Vagina (tissue), 2 donors: ENCODE measurements at places on chromosomes 5 and 9. TPM values are rescaled to one million over a fixed set of nuclear protein-coding genes. Genes with fewer than 3 reads are reported as not detected.

AGXT2 gene
- total RNA-seq, result not detected

DNA sequence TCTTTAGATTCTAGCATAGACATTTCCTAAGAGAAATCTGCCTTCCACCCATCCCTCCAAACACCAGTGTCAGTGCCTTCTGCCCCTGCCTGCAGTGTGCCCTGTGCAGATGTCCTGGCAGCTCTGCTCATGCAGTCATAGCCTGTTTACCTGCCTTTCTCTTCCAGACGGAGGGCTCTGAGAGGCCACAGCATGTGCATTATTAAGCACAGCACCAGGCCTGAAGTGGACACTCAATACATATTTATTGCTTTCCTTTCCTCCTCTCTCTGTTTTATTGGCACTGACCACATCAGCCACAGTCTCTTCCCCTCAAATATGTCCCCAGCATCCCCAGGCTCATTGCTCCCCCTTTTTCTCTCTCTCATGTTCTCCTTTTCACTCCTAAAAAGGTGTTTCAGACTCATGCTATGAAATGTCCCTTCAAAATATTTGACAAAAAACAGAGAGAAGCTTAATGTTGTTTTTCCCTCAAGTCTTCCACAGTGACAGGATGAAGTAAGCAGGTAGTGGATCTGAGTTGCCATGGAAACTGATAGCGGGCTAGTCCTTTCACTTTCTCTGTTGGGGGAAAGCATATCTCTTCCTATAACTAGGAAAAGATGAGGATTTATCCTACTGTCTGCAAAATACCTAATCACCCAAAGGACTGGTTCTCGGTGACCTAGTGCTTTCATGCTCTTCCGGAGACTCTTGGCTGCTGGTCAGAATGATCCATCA lies 100.9 kb downstream of the ATP10B start:
- DNase-seq, result no peak
- no peaks in the 10 kb centered on the region for H3K4me1 ChIP-seq
- no peaks in the 10 kb centered on the region for H3K27me3 ChIP-seq

DNA sequence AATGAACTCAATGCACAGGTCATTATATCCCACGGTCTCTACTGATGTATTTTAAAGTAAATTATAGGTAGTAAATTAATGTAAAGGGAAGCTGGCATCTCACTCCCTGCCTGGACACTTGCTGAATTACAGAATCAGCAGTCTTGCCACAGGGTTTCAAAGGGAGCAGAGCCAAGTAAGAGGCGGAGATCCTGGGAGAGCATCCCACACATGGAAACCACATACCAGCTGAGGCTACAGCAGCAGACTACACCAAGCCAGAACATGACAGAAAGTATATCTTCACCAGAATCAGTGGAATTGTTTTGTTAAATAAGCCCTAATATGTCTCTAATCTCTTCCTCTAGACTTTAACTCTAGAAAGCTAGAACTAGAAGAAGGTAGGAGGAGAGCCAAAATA lies 1689.2 kb upstream of the WWC1 start:
- DNase-seq, result no peak
- no peaks in the 10 kb centered on the region for H3K36me3 ChIP-seq
- no peaks in the 10 kb centered on the region for H3K27me3 ChIP-seq
- H3K4me3 ChIP-seq, result no peak overlapping the region
- H3K4me1 ChIP-seq, result no peaks in the 10 kb centered on the region
- H3K27ac ChIP-seq, result no peak overlapping the region

GRCh38 chr9:68728731-68729130 lies 23.7 kb downstream of the PIP5K1B start:
- no peaks in the 10 kb centered on the region for H3K36me3 ChIP-seq
- no peak overlapping the region for H3K4me3 ChIP-seq
- no peaks in the 10 kb centered on the region for H3K27me3 ChIP-seq
- H3K27ac ChIP-seq, result no peak overlapping the region
- H3K4me1 ChIP-seq, result no peaks in the 10 kb centered on the region
- no peak for DNase-seq

GRCh38 chr9:111831371-111832108 lies 36.8 kb upstream of the SHOC1 start:
- no peaks in the 10 kb centered on the region for H3K36me3 ChIP-seq
- peaks cover 5% of the 10 kb centered on the region for H3K4me1 ChIP-seq
- no peak overlapping the region for H3K27ac ChIP-seq
- no peak for DNase-seq

DNA sequence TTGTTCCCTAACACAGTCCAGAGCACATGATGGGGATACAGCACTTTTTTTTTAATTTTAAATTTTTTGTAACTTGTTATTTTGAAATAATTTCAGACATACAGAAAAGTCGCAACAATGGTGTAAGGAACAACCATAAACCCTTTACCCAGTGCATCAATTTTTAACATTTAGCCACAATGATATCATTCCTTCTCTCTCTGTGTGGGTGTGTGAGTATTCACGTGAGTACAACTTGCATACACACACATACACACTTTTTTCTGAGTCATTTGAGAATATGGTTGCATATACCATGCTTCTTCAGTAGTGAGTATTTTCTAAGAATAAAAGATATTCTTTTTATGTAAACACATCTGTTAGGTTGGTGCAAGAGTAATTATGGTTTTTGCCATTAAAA lies 135.2 kb downstream of the ARHGAP26 start:
- no peak overlapping the region for H3K27ac ChIP-seq
- no peaks in the 10 kb centered on the region for H3K36me3 ChIP-seq
- no peaks in the 10 kb centered on the region for H3K4me1 ChIP-seq
- no peaks in the 10 kb centered on the region for H3K27me3 ChIP-seq
- no peak overlapping the region for H3K4me3 ChIP-seq

PCDHA1 gene
- total RNA-seq, result not detected

- DNase-seq, result peak; percentile 84
- H3K4me1 ChIP-seq, result peaks cover 20% of the 10 kb centered on the region
- peak overlapping the region; percentile 10 for H3K27ac ChIP-seq
- H3K36me3 ChIP-seq, result no peaks in the 10 kb centered on the region
- no peak overlapping the region for H3K4me3 ChIP-seq
Observed at GRCh38 chr9:91071184-91071990, 269.8 kb downstream of the SYK start.

GRCh38 chr5:14672082-14672481 lies 7.6 kb downstream of the OTULIN start:
- no peak overlapping the region for H3K27ac ChIP-seq
- H3K4me1 ChIP-seq, result peaks cover 81% of the 10 kb centered on the region
- H3K36me3 ChIP-seq, result peaks cover 6% of the 10 kb centered on the region
- no peaks in the 10 kb centered on the region for H3K27me3 ChIP-seq

GRCh38 chr9:133125941-133126696 lies 5.1 kb upstream of the RALGDS start:
- DNase-seq, result no peak
- H3K27me3 ChIP-seq, result no peaks in the 10 kb centered on the region
- peak overlapping the region; percentile 77 for H3K27ac ChIP-seq
- H3K4me1 ChIP-seq, result peaks cover 73% of the 10 kb centered on the region
- H3K36me3 ChIP-seq, result no peaks in the 10 kb centered on the region
- peak overlapping the region; percentile 11 for H3K4me3 ChIP-seq

- no peak overlapping the region for H3K4me3 ChIP-seq
- H3K4me1 ChIP-seq, result no peaks in the 10 kb centered on the region
- no peak for DNase-seq
- H3K27me3 ChIP-seq, result no peaks in the 10 kb centered on the region
- no peaks in the 10 kb centered on the region for H3K36me3 ChIP-seq
Observed at GRCh38 chr5:76608833-76609232, 14.4 kb downstream of the F2RL2 start.

DNA sequence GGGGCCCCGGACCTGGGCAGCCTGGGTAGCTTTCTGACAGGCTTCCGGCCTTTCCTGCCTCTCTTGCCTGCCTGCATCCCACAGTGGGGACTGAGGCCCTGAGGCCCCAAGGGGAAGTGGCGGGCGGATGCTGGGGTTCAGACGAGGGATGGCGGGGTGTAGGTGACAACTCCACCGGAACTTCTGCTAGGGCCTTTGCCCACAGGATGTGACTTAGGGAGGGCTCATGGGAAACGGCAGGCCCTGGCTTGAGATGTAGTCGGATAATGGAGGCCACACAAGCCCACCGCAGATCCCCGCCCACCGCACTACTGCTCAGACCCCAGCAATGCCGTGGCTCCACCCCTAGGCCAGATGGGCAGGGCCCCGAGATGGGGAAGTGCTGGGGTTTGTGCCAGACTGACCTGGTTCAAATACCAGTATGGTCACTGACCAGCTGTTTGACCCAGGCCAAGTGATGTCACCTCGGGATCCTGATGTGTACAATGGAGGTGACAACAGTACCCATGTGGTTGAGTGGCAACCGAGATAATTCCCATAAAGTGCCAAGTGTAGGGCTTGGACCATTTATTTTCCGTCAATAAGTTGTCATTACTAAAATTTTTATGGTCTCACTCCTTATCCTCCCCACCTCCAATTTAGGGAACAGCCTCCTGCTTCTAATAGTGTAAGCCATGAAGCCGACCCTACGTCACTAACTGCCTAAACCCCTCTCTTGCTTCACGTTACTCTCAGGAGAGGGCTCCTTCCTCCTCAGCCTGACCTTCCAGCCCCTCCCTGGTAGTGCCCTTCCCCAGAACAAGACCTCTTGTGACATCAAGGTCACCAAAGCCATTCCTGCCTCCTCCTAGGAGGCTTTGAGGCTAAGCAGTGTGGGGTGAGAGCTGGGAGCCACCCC lies 2.5 kb upstream of the CDK9 start:
- H3K36me3 ChIP-seq, result no peaks in the 10 kb centered on the region
- no peak overlapping the region for H3K4me3 ChIP-seq
- H3K4me1 ChIP-seq, result peaks cover 36% of the 10 kb centered on the region

PCDHB8 gene
- 0.25 TPM for total RNA-seq

SLC6A3 gene
- 0.49 TPM for total RNA-seq

- no peak overlapping the region for H3K4me3 ChIP-seq
- no peaks in the 10 kb centered on the region for H3K27me3 ChIP-seq
- H3K4me1 ChIP-seq, result no peaks in the 10 kb centered on the region
- DNase-seq, result no peak
- H3K27ac ChIP-seq, result peak overlapping the region; percentile 51
Observed at GRCh38 chr5:74192606-74193299, 447.8 kb downstream of the ENC1 start.

DNA sequence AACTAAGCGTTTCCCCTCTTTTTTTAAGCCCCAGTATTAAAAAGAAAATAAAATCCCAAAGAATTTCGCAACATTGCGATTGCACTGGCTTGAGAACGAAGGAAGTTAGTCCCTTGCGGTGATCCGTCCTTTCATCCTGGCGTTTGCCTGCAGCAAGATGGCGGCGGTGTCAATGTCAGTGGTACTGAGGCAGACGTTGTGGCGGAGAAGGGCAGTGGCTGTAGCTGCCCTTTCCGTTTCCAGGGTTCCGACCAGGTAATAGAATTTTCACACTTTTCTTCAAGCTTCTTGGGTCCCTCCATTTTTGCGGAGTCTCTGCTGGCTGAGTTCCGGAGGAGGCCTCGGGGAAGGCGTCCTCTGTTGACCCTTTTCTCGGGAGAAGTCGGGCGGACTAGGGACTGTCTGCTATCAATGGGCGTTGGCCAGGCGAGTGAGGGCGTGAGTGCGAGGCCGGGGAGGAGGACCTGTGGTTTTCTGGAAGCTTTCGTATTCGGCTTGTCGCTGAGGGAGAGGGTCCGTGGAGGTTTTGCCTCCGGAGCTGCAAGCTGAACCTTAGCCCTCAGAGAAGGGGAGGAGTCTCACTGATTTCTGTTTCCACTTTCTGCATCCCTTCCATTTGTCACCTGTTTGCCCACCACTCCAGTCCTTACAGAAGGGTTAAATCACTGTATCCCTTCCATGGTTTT lies at the start of gene NDUFS4:
Gene NDUFS4, plus strand, starts transcription at position 134 of the 686 bp plus-strand sequence. Its CDS starts 24 bp downstream, at position 158.
- DNase-seq, result peak; percentile 87
- peaks cover 35% of the 10 kb centered on the region for H3K4me1 ChIP-seq
- no peaks in the 10 kb centered on the region for H3K36me3 ChIP-seq
- H3K4me3 ChIP-seq, result peak within 1 kb of the TSS; percentile 71
- H3K27ac ChIP-seq, result peak within 1 kb of the TSS; percentile 87
- H3K27me3 ChIP-seq, result no peaks in the 10 kb centered on the region

PCDHGB3 gene
- 5.4 TPM for total RNA-seq

GRCh38 chr5:38105231-38105570 lies 153.2 kb upstream of the EGFLAM start:
- H3K27me3 ChIP-seq, result no peaks in the 10 kb centered on the region
- H3K27ac ChIP-seq, result no peak overlapping the region
- no peak for DNase-seq
- no peaks in the 10 kb centered on the region for H3K36me3 ChIP-seq

INSL4 gene
- not detected for total RNA-seq

TCOF1 gene
- total RNA-seq, result 39.3 TPM

PCDHB5 gene
- total RNA-seq, result 2.9 TPM

DNA sequence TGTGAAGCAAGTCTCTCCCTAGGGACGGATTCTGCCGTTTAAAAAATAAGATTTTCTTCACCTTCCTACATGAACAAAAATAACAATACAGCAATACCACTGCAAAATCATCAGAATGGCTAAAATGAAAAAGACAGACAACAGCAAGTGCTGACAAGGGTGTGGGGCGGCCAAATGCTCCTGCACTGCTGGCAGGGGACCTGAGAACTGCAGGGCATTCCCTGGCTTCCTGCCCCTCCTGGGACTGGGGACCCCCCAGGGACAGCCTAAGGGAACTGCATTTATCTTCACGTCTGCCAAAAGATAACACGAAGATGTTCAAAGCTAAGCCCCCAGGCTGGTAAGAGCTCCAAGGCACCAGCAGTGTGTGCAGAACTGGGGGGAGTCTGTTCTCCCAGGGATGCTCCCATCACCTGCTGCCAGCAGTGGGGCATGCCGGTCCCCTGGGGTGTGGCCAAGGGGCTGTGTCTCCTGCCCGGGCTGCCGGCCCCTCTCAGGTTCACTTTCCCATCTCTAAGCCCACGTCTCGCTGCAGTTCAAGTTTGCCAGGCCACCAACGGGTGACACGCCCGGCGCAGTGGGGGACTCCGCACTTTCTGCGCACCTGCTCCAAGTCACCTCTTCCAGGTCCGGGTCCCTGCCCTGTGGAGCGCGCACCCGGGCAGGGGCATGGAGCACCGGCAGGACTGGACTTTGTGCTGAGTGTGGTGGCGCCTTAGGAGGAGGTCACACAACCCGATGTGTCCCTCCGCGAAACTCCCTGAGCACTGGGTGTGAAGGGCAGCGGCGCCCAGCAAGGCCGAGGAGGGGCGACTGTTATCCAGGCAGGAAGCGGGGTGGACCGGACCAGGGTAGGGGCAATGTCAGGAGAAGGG lies 4.5 kb upstream of the EGFL7 start:
- no peaks in the 10 kb centered on the region for H3K36me3 ChIP-seq
- peak overlapping the region; percentile 27 for H3K4me3 ChIP-seq
- no peak overlapping the region for H3K27ac ChIP-seq
- H3K4me1 ChIP-seq, result no peaks in the 10 kb centered on the region
- H3K27me3 ChIP-seq, result no peaks in the 10 kb centered on the region
- DNase-seq, result no peak

DNA sequence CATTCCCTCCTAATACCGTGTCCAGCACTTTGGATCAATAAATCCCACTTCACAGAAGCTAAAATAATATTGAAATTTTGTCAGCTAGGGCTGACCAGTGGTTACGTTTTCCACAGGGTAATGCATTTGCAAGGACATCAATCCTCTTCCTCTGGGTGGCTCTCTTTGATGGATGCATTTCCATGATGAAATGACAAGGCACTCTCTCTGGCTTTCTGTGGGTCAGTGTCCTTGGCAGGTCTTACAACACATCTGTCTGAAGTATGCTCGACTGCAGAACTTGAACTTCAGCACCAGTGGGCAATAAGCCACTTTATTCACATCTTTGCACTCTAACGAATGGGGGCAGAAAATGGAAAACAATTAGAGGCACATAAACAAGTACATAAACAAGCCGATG lies 330.1 kb downstream of the ADAMTS6 start:
- no peak overlapping the region for H3K27ac ChIP-seq
- H3K36me3 ChIP-seq, result no peaks in the 10 kb centered on the region
- no peaks in the 10 kb centered on the region for H3K27me3 ChIP-seq
- no peak for DNase-seq

- H3K4me1 ChIP-seq, result no peaks in the 10 kb centered on the region
- H3K27ac ChIP-seq, result no peak overlapping the region
- H3K4me3 ChIP-seq, result no peak overlapping the region
- H3K36me3 ChIP-seq, result no peaks in the 10 kb centered on the region
- no peak for DNase-seq
Observed at GRCh38 chr5:156913719-156914370, 49.2 kb downstream of the TIMD4 start.
